Activated CD4-positive, CD25-positive, alpha-beta regulatory T cell (primary cell): ENCODE measurements at places on chromosomes 13 and 19.

DNA sequence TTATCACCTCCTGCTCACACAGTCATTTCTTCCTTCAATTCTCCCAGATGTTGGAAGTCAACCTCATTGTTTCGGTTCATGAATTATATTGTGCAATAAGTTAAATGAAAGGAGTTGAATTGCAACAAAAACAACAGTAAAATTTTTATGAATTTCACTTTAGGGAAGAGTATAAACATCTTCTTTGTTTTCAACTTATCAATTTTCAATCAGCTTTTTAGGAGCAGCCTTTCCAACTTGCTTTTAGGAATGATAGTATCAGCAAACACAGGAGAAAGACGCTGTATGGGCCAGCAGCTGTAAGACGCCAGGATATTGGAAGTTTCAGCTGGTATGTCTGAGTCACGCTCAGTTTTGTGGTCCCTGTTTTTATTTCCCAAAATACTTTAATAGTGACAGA is 132.5 kb upstream of the ARGLU1 start:
- no peak for DNase-seq

DNA sequence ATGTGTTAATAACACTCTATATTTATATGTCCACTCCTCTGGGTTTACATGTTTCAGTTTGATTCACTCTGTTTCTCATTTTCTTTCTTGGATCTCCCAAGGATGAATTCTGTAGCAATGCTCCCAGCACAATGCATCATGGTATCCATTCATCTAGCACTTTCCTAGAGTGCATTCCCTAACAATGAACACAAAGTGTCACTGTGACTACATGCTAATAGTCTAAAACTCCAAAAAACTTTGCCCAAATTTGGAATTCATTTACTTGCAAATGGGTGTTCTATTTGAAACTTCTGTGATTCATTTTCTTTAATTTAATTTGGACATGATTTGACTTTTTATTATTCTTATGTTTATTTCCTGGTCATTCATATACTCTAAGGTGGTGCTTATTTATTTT is 286.3 kb downstream of the POU4F1 start:
- no peak for DNase-seq

- no peak for DNase-seq
Observed at GRCh38 chr13:105672881-105673280, 862.6 kb downstream of the EFNB2 start.

GRCh38 chr13:102038787-102039186 is 363.1 kb downstream of the FGF14 start:
- DNase-seq, result no peak

- DNase-seq, result peak; percentile 17
Observed at GRCh38 chr13:76879203-76879882, 6.9 kb downstream of the KCTD12 start.

- no peak for DNase-seq
Observed at GRCh38 chr13:44951184-44951583, 38.1 kb downstream of the NUFIP1 start.

GRCh38 chr19:20923077-20923871 is at the start of gene ZNF85:
Gene ZNF85, plus strand, starts transcription at chr19:20923251. Its CDS starts 150 bp downstream, at chr19:20923401.
- peak; percentile 71 for DNase-seq

DNA sequence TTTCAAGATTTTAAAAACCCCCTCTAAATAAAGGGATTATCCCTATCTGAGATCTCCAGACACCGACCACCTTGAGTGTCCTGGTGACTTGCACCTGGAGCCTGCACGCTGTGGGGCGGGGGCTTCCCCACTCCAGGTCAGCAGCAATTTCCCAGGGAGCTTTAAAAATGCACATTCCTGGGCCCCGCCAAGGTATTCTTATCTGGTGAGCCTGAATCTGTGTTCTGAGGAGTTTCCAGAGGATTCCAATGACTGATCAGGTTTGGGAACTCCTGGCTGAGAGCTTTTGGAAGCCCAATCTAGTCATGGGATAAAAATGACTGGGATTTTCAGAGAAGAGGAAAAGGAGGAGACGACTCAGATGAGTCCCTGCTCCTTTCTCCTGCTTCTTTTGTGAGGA is 66.1 kb downstream of the FGF9 start:
- no peak for DNase-seq

DNA sequence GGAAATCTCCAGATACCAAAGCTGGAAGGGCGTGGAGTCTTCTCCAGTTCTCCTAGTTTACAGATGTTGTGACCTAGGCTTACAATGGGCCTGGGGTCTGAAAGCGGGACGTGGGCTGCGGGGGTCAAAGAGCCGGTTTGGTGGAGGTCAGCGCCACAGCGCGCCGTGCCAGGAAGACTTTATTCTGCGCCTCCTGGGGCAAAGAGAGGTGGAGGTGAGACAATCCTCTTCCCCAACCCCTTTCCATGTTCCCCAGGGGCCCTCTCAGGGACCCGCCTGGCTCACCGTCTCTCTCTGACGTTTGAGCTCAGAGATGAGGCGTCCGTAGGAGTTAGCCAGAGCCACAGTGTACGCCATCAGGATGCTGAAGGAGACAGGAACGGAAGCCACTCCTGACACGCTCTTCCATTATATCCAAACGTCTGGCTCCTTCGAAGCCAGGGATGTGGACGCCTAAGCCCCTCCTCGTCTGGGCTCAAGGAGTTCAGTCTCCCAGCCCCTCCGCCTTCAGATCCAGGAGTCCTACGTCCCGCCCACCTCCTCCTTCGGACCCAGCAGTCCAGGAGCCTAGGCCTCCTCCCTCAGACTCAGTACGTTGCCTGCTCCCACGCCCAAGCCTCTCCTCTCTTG is 776 bp upstream of the LENG1 start:
- DNase-seq, result no peak

- DNase-seq, result peak; percentile 85
Observed at GRCh38 chr19:3275583-3276340, 51.3 kb downstream of the CELF5 start.

GRCh38 chr13:30186634-30187415 is 120.5 kb downstream of the KATNAL1 start:
- no peak for DNase-seq

GRCh38 chr13:28434926-28435325 is 60.0 kb downstream of the FLT1 start:
- no peak for DNase-seq

GRCh38 chr19:36987091-36987490 is 71.0 kb downstream of the ZNF568 start:
- no peak for DNase-seq

DNA sequence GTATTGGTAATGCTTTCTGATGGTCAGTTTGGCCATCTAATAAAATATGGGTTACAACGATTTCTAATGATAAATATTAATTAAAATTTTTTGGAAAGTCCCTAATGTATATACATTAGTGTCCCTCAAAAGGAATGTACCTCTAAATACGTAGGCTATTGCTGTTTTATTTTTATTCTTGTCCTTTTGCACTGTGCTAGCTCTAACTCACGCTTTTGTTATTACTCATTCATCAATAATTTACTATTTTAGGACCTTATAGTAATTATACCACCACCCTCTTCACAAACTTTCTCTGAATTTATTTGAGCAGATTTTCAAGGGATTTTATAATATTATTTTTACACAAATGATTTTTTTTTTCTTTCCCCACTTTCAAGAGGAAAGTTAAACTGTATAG is 795.9 kb upstream of the PCDH9 start:
- no peak for DNase-seq

GRCh38 chr19:6677883-6678689 is 8.1 kb upstream of the TNFSF14 start:
- DNase-seq, result no peak

- DNase-seq, result no peak
Observed at GRCh38 chr13:60425332-60425731, 28.3 kb downstream of the TDRD3 start.

DNA sequence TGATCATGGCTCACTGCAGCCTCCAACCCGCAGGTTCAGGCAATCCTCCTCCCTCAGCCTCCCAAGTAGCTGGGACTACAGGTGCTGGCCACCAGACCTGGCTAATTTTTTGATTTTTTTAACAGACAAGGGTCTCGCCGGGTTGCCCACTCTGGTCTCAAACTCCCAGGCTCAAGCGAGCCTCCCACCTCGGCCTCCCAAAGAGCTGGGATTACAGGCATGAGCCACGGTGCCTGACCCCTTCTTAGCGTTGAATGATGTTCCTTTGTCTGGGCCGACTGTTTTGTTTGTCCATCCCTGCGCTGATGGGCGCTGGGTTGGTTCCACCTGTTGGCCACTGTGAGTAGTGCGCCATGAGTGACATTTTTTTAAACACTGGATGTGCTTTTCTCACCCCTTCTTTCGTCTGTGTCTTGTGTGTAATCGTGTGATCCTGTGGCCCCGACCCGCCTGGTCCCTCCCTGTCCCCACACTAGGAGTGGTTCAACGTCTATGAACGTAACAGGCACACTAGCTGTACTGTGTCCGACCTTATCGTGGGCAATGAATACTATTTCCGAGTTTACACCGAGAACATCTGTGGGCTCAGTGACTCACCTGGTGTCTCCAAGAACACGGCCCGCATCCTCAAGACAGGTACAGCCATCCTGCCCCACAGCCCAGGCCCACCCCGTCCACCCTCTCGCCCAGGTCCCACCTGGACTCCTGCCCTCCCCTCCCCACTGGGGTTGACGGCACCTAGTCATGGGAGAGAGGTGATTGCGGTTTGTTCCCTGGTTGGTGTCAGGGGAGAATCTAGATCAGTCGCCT is 15.0 kb upstream of the EMC10 start:
- DNase-seq, result peak; percentile 30

- no peak for DNase-seq
Observed at GRCh38 chr19:29171525-29171924, 41.4 kb downstream of the UQCRFS1 start.

DNA sequence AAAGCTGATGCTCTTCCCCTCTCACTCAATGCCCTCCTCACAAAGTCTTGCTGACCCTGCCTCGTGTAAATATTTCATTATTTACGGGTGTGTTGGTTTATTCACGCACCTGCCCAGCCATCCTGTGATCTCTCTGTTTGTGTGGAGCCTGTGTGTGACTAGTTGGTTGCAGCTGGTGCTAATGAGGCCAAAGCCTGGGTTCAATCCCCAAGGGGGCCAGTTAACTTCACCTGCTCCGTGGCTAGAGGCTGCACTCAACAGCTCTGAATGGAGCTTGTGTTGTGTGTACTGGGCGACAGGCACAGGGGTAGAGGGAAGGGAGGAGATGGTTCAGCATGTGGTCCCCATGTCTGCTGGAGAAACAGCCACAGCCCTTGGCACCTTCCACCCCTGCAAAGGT is 109.5 kb downstream of the DNAJC15 start:
- no peak for DNase-seq

DNA sequence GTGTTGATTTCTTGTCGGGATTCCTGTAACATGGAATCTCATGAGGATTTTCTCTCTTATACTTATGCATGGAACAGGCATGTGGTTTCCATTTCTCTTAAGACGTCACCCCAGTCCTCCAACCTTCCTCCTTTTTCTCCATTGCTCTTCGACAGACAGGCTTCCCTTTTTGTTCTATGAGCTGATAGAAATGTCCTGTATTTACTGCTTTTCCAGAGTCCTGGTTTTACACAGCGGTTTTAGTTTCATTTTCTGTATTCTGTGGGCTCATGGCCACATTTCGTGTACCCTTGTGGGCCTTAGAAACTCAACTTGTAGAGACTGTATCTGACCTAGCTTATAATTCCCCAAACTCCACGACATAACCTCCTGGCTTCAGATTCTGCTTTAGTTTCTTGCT is 113.1 kb downstream of the PAN3 start:
- no peak for DNase-seq

GRCh38 chr13:94598281-94598680 is 2.3 kb upstream of the TGDS start:
- DNase-seq, result no peak

DNA sequence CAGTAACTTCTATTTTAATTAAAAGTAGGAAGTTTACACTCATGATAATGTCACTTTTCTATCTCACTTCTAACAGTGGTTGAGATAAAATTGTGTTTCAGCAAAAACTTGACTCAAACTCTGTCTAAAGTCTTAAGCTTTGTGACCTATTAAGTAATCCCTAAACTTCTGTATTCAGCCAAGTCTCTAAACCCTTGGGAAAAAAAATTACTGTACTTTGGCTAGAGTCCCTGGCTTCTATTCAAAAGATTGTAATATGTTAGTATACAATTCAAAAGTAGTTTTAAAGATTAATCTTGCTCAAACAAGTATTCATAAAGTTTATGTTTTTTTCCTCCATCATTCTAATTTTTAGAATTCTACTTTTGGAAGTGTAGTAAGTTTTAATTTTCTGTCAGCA is 1248.8 kb downstream of the UQCRFS1 start:
- no peak for DNase-seq

DNA sequence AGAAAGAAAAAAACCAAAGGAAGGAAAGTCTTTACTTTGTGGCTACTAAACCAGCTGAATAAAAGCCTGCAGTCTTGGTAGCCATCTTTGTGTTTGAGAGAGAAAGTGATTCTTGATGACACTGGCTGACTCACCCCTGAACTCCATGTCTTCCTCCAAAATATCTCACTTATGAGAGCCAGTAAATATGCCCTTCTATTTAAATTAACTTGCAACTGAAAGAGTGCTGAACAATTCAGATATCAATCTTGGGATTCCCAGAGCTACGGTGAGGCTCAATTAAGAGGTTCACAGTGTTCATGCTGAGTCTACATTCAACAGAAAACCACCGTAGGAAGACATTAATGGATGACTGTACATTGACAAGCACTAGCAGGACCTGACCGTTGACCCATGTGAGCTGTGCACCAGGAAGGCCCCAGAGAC is 57.9 kb downstream of the KCTD12 start:
- no peak for DNase-seq

- no peak for DNase-seq
Observed at GRCh38 chr13:90362707-90363106, 984.8 kb upstream of the MIR17HG start.

GRCh38 chr19:57934820-57935665 is at the start of gene ZNF418:
Gene ZNF418, minus strand, starts transcription at chr19:57935402. Its CDS starts 1,580 bp downstream, at chr19:57933822.
- no peak for DNase-seq

GRCh38 chr19:41362143-41362847 is 1.7 kb downstream of the B9D2 start:
- no peak for DNase-seq

GRCh38 chr19:495402-496111 is 729 bp upstream of the MADCAM1 start:
- DNase-seq, result no peak

GRCh38 chr13:40350283-40350992 is 316.0 kb downstream of the FOXO1 start:
- no peak for DNase-seq
